RPMI8226 (cell line): ENCODE measurements at places on chromosomes 6 and 20.

DNA sequence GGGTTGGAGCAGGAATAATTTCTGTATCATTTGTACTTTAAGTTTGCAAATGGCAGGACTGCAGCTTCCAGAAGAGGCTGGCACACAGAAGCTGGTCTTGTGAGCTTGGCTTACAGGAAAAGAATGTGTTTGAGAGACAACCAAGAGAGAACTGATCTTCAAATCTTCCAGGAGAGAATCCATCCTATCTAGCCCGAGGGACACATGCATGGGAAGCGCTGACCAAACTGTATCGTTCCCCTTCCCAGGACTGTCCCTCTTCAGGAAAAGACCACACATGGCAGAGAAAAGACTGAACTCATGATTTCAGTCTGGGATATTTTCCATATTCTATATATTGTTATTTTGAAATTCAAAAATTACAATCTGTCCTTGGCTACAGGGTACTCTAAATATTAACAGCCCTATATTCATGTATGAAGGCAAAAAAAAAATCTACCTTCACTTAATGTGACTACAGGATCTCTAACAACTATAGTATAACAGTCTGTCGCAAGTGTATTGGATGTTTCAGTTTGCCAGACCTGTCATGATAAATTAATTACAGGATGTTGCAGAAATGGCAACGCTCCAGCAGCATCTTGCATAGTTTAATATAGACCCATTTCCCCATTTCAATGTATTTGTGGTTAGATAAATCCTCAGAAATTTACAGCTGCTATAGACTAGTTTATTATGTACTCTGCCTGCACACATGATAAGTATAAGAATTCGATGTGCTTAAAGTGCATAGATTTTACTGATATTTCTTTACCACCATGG is 99.4 kb downstream of the MYB start:
- peak; percentile 44 for DNase-seq

- peak; percentile 90 for DNase-seq
These were observed 40.8 kb downstream of the IYD start for GRCh38 chr6:150409576-150410066.

DNA sequence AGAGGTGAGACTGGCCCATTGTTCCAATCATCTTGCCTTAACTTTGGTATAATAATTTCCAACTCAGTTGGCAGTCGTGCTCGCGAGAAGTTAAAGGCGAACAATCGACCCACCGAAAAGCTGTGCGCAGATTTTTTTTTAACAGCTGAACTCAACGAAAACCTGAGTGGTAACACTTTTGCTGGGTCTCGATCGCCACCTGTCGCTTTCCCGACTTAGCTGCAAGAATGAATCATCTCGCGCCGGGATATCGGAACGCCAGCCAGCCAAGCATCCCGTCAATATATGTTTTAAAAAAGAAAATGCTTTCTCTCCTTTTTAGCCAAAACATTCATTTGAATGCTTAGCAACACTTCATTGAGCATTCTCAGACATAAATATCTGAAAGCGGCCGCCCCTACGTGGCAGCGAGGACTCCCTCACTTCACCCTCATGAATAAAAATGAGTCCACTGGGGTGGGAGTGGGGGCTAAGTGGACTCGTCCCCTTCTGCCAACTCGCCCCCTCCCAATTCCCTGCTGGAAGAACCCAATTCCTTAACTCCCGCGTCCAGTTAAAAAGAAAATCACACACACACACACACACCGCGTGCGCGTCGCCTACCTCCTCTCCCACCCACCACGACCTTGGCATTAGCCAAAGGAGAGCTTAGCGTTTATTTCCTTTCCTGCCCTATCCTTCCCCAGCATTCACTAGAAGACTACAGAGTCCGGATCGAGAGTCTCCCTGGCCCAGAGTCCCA is 1.5 kb downstream of the COL12A1 start:
- DNase-seq: peak; percentile 55

GRCh38 chr6:146901940-146902816 is 302.0 kb upstream of the STXBP5 start:
- DNase-seq: no peak

- DNase-seq: no peak
These were observed 298.0 kb downstream of the QKI start for GRCh38 chr6:163712566-163712961.

GRCh38 chr20:38256021-38256420 is 4.5 kb downstream of the KIAA1755 start:
- DNase-seq: no peak

GRCh38 chr6:167757249-167757648 is 69.5 kb upstream of the AFDN start:
- no peak for DNase-seq

GRCh38 chr20:39873286-39873685 is 815.8 kb downstream of the MAFB start:
- no peak for DNase-seq

GRCh38 chr20:20206788-20207187 is 154.5 kb downstream of the CFAP61 start:
- DNase-seq: no peak

DNA sequence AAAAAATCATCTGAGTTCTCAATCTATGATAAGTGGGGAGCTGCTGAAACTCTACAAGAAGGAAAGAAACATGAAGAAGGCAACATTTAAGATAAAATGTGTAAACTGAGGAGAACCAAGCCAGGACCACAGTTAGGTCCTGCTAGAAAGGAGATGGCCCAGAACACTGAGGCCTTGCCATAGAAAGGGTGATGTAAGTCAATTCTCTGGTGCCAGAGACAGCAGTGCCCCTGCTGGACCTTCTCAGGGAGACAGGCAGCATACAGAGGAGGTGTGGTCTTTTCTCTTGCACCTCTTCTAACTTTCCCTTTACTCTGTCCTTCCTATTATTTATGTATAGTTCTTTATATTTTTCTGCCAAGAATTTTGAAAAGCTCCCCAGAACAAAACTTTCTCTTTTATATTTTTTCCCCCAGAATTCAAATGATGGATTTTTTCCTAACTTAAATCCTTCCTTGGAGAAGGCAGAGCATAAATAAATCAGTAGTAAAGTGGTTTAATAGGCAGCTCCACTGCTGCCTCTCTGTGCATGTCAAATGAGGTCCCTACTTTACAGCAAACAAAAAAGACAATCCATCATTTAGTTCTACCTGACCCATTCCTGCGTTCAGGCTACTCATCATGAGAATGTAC is 9.0 kb downstream of the UQCC2 start:
- DNase-seq: peak; percentile 57

GRCh38 chr6:46651816-46652215 is 802 bp downstream of the CYP39A1 start:
- no peak for DNase-seq

DNA sequence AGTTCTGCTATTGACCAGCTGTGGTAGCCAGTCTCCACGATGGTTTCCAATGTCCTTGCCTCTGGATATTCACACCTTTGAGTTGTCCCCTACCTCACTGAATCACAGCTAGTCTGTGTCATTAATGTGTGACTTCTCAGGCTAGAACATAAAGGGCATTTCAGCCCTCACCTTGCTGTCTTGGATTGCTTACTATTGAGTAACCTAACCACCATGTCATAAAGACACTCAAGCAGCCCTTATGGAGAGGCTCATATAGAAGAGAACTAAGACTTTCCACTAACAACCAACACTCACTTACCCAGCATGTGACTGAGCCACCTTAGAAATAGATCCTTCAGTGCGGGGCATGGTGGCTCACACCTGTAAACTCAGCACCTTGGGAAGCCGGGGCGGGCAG is 19.1 kb upstream of the ABCC10 start:
- DNase-seq: no peak

DNA sequence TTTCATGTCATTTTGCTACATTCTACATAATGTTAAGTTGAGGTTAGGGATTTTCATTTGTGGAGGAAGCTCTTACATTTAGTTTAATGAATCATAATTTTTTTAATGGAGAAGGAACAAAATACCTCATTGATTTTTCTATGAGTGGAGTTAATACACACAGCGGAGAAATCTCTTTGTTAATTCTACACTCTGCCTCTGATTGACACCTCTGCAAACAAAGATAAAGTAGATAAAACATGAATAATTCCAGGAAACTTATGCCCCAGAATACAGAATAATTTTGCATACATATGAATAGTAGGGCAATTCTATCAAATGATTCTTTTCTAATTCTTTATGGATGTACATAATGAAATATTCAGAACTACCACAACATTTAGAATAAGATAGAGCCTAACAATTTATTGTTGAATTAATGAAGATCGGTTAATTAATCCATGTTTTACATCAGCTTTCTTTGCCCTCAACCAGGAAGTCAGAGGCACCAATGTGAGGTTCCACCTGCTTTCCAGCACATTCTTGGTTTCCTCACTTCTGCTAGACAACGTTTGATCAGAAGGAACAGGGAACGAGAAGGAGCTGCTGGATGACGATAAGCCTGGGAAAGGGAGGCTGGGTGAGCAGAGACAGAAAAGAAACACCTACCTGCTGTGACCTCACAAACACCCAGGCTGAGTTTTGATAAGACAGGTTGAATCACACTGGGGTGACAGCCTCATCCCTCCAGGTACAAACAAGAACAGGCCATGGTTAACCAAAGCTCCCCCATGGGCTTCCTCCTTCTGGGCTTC is 4.3 kb downstream of the OR2H1 start:
- no peak for DNase-seq

- DNase-seq: no peak
These were observed 821.1 kb upstream of the FLRT3 start for GRCh38 chr20:15158533-15158932.

DNA sequence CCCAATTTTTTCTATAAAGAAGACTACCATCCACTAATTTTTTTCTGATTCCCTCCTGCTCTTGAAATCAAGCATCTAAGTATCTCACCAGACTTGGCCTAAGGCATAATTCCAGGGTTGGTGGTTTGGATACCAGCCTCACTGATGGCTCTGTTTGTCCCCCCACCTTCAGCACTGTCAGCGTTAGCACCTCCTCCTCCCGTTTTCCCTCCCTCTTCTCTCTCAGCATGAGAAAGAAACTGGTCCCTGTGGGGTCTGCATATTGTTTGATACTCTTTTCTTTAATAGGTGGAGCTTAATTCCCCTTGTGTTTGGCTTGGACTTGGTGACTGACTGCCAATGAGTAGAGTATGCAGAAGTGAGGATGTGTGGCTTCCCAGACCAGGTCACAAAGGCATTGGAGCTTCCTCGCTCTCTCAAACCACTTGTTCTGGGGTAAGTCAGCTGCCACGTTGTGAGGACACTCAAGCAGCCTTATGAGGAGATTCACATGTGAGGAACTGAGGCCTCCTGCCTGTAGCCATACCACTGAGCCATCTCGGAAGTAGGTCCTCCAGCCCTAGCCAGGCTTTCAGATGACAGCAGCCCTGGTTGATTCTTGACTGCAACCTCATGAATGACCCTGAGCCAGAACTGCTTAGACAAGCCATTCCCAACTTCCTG is 65.2 kb downstream of the RIOK1 start:
- DNase-seq: no peak

- no peak for DNase-seq
These were observed 88.1 kb upstream of the IFNGR1 start for GRCh38 chr6:137307163-137307854.

GRCh38 chr20:51542033-51542570 is 417 bp downstream of the NFATC2 start:
- DNase-seq: peak; percentile 21

DNA sequence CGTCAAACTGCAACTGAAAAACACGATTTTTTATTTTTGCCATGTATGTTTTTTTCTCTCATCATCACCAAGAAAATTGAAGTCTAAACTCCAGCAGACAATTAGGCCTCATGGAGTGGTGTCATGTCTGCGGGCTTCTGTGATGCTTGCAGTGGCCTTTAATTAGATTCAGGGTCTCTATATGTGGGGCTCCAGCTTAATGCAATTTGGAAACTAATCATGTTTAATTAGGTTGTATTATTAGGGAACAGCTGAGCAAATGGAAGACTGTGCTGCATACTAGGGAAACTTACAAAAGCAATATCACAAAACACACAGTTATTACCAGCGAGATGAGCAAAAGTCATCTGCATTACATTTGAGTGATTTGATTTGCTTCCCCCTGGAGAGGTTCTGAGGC is 132.9 kb upstream of the PMEPA1 start:
- no peak for DNase-seq

DNA sequence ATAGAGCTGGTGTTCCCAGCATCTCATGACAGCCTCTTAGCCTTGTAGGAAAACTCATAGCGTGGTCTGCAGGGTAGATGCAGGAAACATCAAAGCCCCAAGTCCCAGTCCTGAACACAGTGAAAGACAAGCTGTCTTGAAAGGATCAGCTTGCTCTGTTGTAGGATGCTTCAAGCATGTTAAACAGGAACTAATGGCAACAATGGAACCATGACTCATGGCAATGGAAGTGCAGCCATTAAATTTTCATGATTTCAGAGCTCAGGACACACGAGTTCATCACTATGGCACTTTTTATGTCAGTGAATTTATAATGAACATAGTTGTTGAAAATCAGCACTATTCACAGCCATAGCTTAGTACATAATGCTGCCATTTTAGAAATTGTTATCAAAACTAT is 367.7 kb downstream of the KIF16B start:
- DNase-seq: no peak

GRCh38 chr6:107345393-107345792 is 114.0 kb downstream of the PDSS2 start:
- no peak for DNase-seq

GRCh38 chr6:45626087-45626891 is 248.6 kb upstream of the SUPT3H start:
- DNase-seq: no peak

GRCh38 chr6:146397638-146398037 is 146.0 kb upstream of the RAB32 start:
- no peak for DNase-seq

DNA sequence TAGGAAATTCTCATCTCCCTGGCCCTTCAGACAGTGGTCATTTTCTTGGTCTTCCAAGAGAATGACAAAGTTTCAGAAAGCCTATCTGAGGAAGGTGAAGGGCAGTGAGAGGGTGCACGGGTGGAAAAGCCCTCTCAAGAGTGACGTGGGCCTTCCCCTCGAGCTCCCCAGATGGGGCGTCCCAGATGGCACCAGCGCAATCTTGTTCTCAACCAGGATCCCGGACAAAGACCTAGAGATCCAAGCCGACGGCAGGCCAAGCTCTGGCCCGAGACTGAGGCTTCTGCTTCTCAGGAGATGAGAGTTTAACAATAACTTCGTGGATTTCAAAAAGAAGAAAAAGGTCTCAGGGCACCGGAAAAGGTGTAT is 797 bp upstream of the ZNF133 start:
- no peak for DNase-seq
